DMS 273 treated with DMSO at 0.1 percent for 48 hours (cell line): ENCODE measurements at places on chromosomes 5 and 9.

- no peak for DNase-seq
Measured at GRCh38 chr5:87392170-87392569, 20.6 kb downstream of the CCNH start.

DNA sequence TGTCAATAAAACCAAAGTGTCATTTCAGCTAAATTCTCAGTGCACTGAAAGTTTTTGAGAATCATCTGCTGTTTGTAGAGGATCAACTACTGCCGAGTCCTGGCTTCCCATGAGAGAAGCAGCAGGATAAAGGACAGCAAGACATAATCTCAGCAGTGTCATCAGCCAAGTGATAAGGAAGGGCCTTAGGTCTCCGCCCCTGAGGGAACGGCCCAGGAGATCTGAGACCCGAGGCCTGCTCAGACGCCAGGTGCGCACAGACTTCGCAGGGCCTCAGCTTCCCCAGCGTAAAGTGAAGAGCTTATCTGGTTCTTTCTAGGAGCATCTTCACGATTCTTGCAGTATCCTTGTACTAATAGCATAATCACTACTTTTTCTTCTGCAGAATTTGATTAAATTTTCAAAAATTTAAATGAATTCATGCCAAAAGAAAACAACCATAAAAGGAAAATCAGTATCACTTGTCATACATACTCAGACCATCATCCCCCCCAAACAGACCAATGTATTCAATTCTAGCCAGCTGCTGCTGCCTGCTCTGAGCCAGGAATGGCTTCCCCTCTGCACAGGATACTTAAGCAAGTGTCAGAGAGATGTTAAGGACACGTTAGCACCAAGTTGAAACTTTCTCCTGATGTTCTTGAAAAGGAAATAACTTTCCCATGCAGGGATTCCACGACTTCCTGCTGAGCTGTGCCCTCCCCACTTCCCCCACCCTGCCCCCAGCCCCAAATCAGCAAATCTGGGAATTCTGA is 2.2 kb downstream of the GFPT2 start:
- DNase-seq = no peak

- no peak for DNase-seq
Measured at GRCh38 chr5:32379421-32379820, 65.1 kb downstream of the ZFR start.

- DNase-seq = no peak
Measured at GRCh38 chr5:53874409-53874808, 314.0 kb downstream of the NDUFS4 start.

DNA sequence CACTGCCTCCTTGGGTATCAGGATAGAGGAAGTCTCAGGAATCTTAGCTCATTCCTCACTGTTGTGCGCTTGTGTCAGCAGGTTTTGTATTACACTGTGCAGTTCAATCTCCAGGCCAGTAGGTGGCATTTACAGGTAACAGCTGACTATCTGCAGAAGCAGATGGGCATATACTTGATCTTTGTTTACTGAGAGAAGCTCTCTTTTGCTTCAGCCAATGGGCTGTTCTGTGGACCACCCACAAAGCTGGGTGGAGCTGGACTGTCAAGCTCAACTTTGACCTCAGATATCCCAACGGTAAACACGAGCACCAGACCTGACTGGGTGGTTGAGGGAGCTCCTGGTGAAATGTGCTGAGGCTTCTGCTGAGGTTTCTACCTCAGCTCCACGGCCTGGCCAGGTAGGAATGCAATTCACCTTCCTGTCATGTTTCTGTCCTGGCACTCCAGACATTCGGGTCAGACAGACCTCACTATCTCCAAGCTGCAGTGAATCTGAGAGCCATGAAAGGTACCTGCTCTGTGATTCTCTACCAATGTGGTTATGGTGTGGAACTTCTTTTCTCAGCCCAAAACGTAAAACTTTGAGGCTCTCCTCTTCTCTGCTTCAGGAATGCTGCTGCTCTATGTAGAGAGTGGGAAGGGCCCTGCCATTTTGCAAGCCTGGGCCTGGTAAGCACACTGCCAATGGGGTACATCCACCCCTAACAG is 167.9 kb upstream of the ACTBL2 start:
- no peak for DNase-seq

DNA sequence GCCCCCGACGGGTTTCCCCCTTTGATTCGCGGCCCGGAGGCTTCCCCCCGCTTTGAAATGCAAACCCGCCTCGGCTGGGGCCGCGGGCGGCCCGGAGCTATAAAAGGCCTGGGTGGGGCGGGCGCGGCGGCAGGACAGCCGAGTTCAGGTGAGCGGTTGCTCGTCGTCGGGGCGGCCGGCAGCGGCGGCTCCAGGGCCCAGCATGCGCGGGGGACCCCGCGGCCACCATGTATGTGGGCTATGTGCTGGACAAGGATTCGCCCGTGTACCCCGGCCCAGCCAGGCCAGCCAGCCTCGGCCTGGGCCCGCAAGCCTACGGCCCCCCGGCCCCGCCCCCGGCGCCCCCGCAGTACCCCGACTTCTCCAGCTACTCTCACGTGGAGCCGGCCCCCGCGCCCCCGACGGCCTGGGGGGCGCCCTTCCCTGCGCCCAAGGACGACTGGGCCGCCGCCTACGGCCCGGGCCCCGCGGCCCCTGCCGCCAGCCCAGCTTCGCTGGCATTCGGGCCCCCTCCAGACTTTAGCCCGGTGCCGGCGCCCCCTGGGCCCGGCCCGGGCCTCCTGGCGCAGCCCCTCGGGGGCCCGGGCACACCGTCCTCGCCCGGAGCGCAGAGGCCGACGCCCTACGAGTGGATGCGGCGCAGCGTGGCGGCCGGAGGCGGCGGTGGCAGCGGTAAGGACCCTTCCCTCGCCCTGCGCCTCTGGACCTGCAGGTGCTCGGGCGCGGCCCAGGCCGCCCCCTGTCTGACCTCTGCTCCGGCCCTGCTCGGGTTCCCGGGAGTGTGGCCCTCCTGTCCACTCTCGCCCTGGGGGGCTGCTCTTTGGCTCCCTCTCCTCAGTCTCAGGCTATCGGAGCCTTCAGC is at the start of gene CDX1:
CDX1 (plus strand) TSS at position 129 of the 862 bp plus-strand sequence; CDS start at position 228, 99 bp downstream.
- no peak for DNase-seq

DNA sequence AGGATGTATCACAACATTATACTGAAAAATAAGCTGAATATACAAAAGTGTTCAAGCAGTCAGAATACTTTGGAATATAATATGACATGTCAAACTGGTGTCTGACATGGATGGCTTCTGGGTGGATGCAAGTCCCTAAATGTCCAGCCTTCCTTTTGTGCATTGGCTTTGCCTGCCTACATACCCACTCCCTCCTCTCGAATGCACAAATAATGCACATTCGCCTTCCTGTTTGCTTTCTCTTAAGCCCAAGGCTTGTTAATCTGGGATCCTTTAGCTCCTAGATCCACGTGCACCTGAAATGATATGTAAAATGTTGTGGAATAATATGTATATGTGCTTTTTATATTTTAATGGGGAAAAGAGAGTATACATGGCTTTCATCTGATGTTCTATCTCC is 12.9 kb upstream of the NPR2 start:
- DNase-seq = no peak

GRCh38 chr9:7778851-7779600 is 20.6 kb downstream of the DMAC1 start:
- no peak for DNase-seq

DNA sequence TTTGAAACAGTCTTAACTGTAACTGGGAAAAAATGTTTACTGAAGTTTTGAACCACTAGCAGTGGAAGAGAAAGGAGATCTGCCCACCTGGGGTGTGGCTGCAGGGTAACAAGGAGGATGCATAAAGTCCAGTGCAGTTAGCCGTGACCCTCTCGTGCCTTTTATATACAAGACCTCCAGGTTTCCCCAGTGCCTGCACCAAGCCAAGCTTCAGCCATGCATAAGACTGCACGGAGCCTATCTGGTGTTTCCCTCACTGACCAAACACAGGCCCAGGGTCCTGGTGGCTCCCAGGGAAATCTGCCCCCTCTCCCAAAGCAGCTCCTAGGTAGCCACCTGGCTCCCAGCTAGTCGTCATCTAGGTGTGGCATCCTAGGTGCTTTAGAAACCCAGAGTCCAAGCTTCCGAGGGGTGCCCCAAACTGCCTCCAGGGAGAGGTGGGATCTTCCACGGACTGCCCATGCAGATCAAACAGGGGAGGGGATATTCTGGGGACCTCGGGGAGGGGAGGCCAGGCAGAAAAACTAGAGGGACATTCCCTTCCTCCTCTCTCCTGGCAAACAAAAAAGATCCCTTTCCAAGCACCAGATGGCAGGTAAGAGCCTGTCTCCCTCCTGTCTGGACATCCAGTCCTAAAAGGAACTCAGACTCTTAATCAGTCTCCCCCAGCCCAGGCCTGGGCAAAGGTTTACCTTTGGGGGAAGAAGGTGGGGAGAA is 2.7 kb downstream of the SHB start:
- DNase-seq = no peak

GRCh38 chr9:120152295-120152694 is 427.7 kb downstream of the CDK5RAP2 start:
- peak; percentile 80 for DNase-seq

DNA sequence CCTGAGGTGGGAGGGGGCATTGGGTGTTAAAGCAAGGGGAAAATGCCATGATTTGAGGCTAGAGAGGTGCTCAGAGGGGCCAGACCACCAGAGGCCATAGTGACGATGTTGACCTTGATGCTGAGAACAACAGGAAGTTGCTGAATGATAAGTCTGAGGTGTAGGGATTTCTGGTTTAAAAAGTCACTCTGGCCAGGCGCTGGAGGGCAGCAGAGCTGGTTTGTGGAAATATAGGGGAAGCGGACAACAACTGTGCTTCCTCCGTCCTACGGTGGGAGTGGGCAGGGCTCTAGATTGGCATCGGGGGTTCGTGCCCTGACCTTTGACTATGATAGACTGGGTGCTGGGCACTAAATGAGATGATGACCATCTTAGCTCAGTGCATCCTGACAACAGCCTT is 44.7 kb downstream of the STOM start:
- DNase-seq = no peak

DNA sequence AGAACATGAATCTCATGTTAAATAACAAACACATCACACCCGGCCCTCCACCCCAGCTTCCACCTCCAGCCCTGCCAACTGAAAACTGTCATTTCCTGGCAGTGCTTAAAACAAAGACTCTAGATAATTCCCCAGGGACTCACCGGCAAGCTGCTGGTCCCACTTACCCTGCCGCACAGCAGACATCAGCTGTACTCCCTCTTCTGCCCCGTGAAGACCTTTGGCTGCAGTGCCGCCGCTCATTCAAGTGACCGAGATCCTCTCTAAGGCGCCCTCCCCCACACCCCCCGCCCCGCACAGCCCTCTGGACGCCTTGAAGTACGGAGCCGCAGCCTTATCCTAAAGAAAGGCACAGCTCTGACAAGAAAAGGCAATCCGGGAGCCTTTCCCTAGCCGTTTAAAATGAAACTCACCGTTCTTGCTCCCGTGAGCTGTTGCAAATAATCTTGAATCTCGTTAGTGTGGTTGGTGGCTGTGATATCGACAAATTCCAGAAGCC is 434 bp downstream of the GLRX start:
- DNase-seq = peak; percentile 30

DNA sequence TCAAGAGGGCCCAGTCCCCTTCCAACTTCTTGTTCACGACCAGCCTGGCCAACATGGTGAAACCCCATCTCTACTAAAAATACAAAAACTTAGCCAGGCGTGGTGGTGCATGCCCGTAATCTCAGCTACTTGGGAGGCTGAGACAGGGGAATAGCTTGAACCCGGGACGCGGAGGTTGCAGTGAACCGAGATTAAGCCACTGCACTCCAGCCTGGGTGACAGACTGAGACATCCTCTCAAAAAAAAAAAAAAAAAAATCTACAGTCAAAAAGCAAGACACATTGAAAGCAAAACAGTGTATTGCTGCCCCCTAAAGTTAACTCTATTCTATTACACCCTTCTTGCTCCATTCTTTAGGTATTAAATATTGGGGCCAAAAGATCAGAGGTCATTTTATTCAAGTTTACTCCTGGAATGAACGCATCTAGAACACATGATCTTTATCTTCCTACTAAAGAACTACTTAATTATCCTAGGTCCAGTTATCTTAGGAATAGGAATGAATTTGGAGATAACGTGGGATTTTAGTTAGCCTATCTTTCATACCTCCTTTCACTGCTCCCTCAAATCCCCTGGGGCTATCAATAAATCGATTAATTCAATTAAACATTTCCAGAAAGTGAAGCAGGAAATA is 2.4 kb downstream of the ATG12 start:
- no peak for DNase-seq

DNA sequence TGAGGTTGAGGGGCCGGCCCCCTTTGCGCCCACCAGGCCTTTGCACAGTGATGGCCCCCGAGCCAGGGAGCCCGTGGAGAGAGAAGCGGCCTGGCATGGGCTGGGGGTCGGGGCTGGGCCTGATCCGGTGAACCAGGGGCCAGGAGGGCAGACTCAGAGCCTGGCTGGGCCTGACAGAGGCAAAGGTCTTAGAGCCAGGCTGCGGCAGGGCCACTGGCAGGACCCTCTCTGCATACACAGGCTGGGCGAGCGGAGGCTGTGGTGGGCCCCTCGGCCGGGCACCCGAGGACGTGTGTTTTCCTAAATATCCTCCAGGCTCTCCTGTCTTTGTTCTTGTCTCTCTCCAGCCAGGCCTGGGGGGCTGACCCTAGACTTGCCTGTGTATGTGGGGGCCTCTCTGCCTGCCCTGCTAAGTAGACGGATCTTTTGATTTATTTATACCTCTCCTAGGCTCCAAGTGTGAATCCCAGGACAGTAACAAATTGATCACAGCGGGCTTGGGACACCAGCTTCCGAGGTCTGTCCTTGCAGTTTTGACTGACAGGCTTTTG is 933 bp downstream of the NEK6 start:
- DNase-seq = no peak

GRCh38 chr5:120655828-120656435 is 191.8 kb downstream of the PRR16 start:
- no peak for DNase-seq

DNA sequence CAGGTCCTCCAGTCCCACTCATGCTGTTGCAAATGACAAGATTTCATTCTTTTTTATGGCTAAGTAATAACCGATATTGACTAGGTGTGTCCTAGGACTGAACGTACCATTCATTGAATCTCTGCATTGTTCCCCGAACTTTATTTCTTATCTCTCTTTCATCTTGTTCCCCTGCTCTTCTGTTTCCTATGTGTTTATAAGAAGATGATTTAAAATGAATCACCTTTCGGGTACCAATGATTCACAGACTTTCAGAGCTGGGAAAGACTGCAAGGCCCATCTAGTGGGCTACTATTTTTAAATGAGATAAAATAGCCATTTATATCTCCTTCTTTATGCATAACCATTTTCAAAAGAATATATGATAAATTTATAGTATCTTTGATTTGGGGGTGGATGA is 133.0 kb downstream of the CDH18 start:
- no peak for DNase-seq

DNA sequence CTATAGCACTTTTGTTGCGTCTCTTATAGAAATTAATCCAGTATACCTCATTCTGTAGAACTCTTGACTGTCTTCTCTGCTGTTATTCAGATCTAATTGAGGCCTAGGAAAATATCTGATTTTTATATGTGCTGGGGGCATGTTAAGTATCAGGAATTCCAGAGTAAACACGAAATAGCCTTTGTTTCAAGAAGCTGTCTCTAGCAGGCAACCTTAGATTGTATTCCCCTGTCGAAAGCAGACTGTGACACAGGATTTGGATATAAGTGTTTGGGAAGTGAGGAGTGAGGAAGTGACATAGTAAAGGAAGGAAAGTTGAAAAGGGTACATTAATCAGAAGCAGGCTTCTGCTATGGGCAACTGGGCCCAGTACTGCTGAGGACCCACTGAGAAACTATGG is 72.1 kb upstream of the RASA1 start:
- DNase-seq = no peak
